Immature natural killer cell (primary cell): ENCODE measurements at places on chromosomes 2 and 18.

- DNase-seq = no peak
These were observed 1674.5 kb upstream of the NXPH2 start for GRCh38 chr2:140454717-140455116.

DNA sequence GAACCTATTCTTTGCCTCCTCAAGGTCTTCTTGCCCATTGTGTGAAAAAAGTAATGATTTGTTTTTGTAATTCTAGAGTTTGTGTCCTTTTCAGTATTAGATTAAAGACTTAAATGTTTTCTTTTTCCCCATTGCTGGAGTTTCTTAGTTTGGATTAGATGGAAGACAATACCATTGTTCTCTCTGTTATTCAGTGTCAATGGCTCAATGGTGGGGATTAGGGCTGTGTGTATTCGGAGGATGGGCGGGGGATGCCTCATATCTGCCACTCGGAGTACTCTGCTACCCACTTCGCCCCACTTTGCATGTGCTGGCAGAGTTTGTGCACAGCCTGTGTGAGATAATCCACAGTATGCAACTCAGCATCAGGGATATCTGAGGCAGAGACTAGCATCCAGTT lies 90.1 kb downstream of the KLHL29 start:
- no peak for DNase-seq

DNA sequence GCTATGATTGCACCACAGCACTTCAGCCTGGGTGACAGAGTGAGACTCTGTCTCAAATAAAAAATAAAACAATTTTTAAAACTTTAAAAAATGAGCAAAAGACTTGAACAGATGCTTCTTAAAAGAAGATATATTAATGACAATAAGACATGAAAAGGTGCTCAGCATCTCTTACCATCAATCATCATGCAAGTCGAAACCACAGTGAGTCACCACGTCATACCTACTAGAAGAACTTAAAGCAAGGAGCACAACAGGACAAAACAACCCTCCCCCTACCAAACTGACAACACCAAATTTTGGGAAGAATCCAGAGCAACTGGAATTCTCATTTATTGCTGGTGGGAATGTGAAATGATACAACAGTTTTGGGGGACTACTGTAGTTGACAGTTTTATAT lies 251.6 kb downstream of the BCL2 start:
- DNase-seq = no peak

DNA sequence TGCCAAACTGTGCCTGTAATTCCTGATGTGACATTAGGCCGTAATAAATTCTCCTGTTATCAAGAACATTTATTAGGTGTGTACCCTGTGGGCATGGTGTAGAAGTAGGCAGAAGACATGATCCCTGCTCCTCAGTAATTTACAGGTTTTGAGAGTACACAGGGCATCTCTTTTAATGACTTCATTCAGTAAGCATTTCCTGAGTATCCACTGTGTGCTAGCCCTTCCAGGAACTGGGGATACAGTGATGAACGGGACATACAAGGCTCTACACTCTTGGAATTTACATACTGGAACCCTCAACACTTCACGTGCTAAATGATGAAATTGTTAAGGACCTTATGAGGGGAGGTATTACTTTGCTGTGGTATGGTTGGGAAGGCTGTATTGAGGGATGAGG lies 30.2 kb downstream of the DIS3L2 start:
- DNase-seq = no peak

- no peak for DNase-seq
These were observed 79.1 kb upstream of the CYP1B1 start for GRCh38 chr2:38155015-38155414.

DNA sequence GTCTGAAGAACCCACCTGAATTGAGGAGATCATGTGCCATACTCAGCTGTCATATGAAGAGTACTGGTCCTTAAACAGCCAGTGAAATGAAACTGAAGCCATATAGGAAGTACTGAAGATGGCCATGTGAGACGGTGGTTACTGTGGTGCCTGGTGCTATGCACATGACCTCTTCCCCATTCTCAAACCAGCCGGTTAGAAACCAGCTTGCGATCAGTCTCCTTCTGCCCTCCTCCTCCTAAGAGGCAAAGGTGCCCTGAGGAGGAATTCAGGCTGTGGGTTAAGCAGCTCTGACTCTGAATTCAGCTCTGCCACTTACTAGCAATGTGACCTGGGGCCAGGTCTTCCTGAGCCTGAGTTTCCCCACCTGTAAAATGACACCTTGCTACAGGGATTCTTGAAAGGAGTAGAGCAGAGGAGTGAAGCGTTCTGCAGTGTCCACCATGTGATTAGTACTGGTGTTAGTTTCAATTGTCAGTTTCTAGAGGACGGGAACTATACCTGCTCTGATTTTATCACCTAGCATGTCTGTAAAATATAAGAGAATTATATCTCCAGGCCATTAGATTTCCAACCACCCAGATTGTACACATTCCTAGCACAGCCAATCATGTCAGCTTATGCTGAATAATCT lies 5.1 kb downstream of the FECH start:
- peak; percentile 69 for DNase-seq

- DNase-seq = no peak
These were observed 21.7 kb upstream of the LRRTM1 start for GRCh38 chr2:80326214-80326613.

DNA sequence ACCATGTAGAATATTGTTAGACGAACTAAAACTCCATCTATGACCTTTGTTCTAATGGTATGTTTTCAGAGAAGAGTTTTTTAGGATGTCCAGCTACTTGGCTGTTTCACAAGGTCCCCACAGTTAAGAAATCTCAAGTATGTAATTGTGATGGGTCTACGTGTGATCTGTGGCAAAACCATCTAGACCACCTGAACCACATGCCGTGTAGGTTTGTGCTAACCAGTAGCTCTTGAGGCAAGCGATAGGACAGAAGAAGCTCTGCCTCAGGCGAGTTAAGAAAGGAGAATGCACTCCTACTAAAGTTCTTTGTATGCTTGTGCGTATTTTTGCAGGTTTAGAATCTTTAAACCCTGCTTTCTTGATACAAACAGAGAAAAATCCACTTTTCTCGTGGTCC lies 13.2 kb downstream of the ZCCHC2 start:
- DNase-seq = peak; percentile 16

GRCh38 chr2:196104066-196104465 lies 35.4 kb upstream of the DNAH7 start:
- DNase-seq = no peak

DNA sequence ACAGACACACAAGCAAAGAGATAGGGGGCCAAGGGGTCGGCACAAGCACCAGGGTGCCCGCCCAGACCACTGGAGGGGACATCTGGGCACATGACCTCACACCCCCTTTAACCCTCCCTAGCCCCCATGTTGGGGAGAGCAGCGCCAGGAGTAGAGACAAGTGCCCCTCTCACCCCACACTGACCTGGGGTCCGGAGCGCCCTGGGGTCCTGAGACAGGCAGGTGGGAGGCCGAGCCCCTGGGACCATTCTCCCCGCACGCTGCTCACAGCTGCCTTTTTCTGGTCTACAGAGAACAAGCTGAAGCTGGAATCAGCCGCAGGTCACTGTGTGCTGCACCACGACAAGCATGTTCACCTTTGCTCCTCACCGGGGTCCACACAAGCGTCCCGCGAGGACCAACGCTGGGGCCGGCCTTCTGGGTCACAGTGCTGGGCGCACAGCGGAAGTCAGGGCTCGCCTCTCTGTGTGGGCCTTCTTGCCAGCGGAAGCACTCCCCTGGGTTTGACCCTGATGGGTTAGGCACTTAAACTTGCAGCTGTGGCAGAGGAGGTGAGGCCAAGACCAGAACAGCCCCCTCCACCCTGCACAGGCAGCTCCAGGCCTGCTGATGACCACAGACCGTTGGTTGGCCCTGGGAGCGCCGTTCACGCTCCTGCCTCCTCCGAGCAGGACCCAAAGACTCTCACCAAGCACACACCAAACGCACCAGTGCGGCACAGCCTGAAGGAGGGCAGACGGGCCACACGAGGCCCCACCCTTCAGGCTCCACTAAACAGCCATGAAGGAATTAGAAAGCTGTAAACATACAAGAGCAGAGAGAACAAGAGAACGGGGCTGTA lies 275.3 kb downstream of the EIPR1 start:
- DNase-seq = no peak

- DNase-seq = no peak
These were observed 19.3 kb downstream of the MBOAT2 start for GRCh38 chr2:8984157-8984556.

- no peak for DNase-seq
These were observed 78.8 kb upstream of the NEDD4L start for GRCh38 chr18:57965246-57965645.

- no peak for DNase-seq
These were observed 203.3 kb downstream of the GBX2 start for GRCh38 chr2:235964787-235965390.

- DNase-seq = no peak
These were observed 712 bp downstream of the SLC11A1 start for GRCh38 chr2:218382785-218383184.

DNA sequence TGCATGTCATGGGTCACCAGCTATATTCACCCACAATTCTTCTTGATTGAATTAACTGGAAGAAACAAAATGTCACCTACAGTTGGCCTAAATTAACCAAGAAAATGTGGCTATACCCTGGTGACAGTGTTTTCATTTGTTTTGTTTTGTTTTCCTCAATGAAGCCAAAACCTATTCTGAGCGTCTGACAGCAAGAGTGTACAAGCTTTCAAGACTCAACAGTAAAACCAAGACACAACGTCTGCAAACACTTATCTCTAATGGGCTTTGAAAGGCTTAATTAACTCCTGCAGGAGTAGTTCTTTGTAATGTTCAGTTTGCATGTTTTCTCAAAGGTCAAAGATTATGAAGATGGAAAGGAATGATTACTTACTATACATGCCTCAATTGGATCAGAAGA lies 827.6 kb upstream of the KLHL29 start:
- no peak for DNase-seq

DNA sequence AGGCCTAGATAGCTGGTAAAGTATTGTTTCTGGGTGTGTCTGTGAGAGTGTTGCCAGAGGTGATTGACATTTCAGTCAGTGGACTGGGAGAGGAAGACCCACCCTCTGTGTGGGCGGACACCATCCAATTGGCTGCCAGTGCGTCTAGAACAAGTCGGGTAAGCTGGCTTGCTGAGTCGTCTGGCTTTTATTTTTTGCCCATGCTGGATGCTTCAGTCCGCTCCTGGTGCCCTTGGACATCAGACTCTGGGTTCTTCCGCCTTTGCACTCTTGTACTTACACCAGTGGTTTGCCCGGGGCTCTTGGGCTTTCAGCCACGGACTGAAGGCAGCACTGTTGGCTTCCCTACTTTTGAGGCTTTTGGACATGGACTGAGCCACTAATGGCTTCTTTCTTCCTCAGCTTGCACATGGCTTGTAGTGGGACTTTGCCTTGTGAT lies 24.3 kb downstream of the DIS3L2 start:
- no peak for DNase-seq

DNA sequence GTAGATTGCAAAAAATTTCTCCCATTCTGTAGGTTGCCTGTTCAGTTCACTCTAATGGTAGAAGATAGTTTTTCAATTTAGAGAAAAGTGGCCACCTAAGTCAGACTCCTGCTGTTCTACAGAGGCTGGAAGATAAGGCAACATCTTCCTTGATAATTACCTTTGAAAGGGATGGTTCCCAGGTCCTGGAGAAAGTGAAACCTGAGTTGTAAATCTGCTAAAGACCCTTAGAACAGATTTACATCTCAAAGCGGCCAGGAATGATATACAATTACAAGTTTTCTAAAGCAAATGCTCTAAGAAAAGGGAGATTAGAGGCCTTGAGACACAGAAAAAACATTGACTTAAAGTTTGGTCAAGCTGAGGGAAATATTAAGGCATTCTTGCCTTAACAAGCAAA lies 1350.2 kb upstream of the FAM98A start:
- no peak for DNase-seq

GRCh38 chr2:9230881-9231280 lies 24.3 kb downstream of the ASAP2 start:
- no peak for DNase-seq

GRCh38 chr2:136344339-136344738 lies 226.4 kb upstream of the CXCR4 start:
- no peak for DNase-seq
